ENCODE measurements at places on chromosomes 12 and 14. TPM values are rescaled to one million over a fixed set of nuclear protein-coding genes. Genes with fewer than 3 reads are reported as not detected.

Gene NTF3
- 2.2 TPM for total RNA-seq

Gene SLC39A9
- 63.7 TPM for total RNA-seq

Gene CLEC9A
- not detected for total RNA-seq

Gene CTSG
- total RNA-seq, result not detected

Gene FOXN4
- total RNA-seq, result not detected

Gene SMOC1
- total RNA-seq, result 2.2 TPM

Gene PRPH
- total RNA-seq, result 1.5 TPM
